Fibroblast of the aortic adventitia (primary cell): ENCODE measurements at places on chromosomes 2 and 18. TPM values are rescaled to one million over a fixed set of nuclear protein-coding genes. Genes with fewer than 3 reads are reported as not detected.

TRIM43 gene
- not detected in 2 replicates for total RNA-seq

MAPK4 gene
- under 0.01 TPM in 1 of 2 replicates, not detected in the other for total RNA-seq

C2orf78 gene
- total RNA-seq, result not detected in 2 replicates

SCN7A gene
- total RNA-seq, result under 0.01 and 4.7 TPM in 2 replicates

ASB18 gene
- not detected in 2 replicates for total RNA-seq

B3GNT7 gene
- total RNA-seq, result 0.27 and 0.98 TPM in 2 replicates

KATNAL2 gene
- total RNA-seq, result 2.7 and 10.4 TPM in 2 replicates

MTCL1 gene
- total RNA-seq, result 54.9 and 60.6 TPM in 2 replicates

MBOAT2 gene
- 18.1 and 37.1 TPM in 2 replicates for total RNA-seq

CHST10 gene
- 10.2 and 11.0 TPM in 2 replicates for total RNA-seq

EGR4 gene
- not detected in 2 replicates for total RNA-seq

GYPC gene
- 38.7 and 62.7 TPM in 2 replicates for total RNA-seq

DNER gene
- 0.72 TPM in 1 of 2 replicates, not detected in the other for total RNA-seq

CFC1B gene
- total RNA-seq, result not detected in 2 replicates

ANKRD29 gene
- 6.1 and 17.4 TPM in 2 replicates for total RNA-seq

GPN1 gene
- total RNA-seq, result 40.2 and 49.0 TPM in 2 replicates

C2orf81 gene
- 1.9 and 2.8 TPM in 2 replicates for total RNA-seq

SERPINB2 gene
- 13.9 and 67.6 TPM in 2 replicates for total RNA-seq

SLC9A4 gene
- total RNA-seq, result not detected in 2 replicates

SPP2 gene
- 0.36 TPM in 1 of 2 replicates, not detected in the other for total RNA-seq

AQP12B gene
- total RNA-seq, result not detected in 2 replicates

PDE1A gene
- 18.7 and 34.9 TPM in 2 replicates for total RNA-seq

UXS1 gene
- 16.0 and 24.0 TPM in 2 replicates for total RNA-seq

C1QL2 gene
- total RNA-seq, result not detected in 2 replicates

SERPINB11 gene
- not detected in 2 replicates for total RNA-seq

LYG1 gene
- 0.09 TPM in 1 of 2 replicates, not detected in the other for total RNA-seq

SERPINB8 gene
- total RNA-seq, result 14.8 and 18.9 TPM in 2 replicates

GPR35 gene
- total RNA-seq, result 0.09 and 0.25 TPM in 2 replicates

OTOS gene
- total RNA-seq, result not detected in 2 replicates

RAB31 gene
- 68.4 and 90.4 TPM in 2 replicates for total RNA-seq

ID2 gene
- 109 and 207 TPM in 2 replicates for total RNA-seq

ANKRD53 gene
- total RNA-seq, result 1.1 and 6.5 TPM in 2 replicates

PDCD1 gene
- total RNA-seq, result not detected in 2 replicates

SMCHD1 gene
- total RNA-seq, result 59.6 and 99.0 TPM in 2 replicates

FBXO48 gene
- under 0.01 and 0.99 TPM in 2 replicates for total RNA-seq

CYP27A1 gene
- 10.5 and 42.8 TPM in 2 replicates for total RNA-seq

ZC3H15 gene
- total RNA-seq, result 73.0 and 117 TPM in 2 replicates

SLC35F5 gene
- total RNA-seq, result 164 and 174 TPM in 2 replicates

UNC80 gene
- not detected in 2 replicates for total RNA-seq

REG3G gene
- not detected in 2 replicates for total RNA-seq

KRCC1 gene
- 15.1 and 43.2 TPM in 2 replicates for total RNA-seq

ZCCHC2 gene
- total RNA-seq, result 9.9 and 12.8 TPM in 2 replicates

TTC27 gene
- 11.2 and 30.0 TPM in 2 replicates for total RNA-seq

DPY30 gene
- total RNA-seq, result 43.6 and 77.6 TPM in 2 replicates

MYO5B gene
- 0.09 and 0.16 TPM in 2 replicates for total RNA-seq

LYPD6B gene
- total RNA-seq, result 0.18 TPM in 1 of 2 replicates, not detected in the other

SETBP1 gene
- 10.5 and 15.0 TPM in 2 replicates for total RNA-seq

OTX1 gene
- total RNA-seq, result 0.27 and 0.57 TPM in 2 replicates

FOXI3 gene
- not detected in 2 replicates for total RNA-seq

TMEM214 gene
- total RNA-seq, result 10.3 and 71.6 TPM in 2 replicates

PRPF40A gene
- total RNA-seq, result 113 and 198 TPM in 2 replicates

BMP10 gene
- total RNA-seq, result not detected in 2 replicates

MRO gene
- under 0.01 and 6.5 TPM in 2 replicates for total RNA-seq

PTPRN gene
- total RNA-seq, result 0.36 and 1.8 TPM in 2 replicates

HNRNPA3 gene
- 43.7 and 62.2 TPM in 2 replicates for total RNA-seq

CBLN2 gene
- total RNA-seq, result 0.27 and 0.33 TPM in 2 replicates

MDH1B gene
- 0.81 and 15.1 TPM in 2 replicates for total RNA-seq
